HL-60 (cell line): ENCODE measurements at places on chromosomes 6 and 20.

- no peak for DNase-seq
Observed at GRCh38 chr6:11413728-11414127, 123.8 kb upstream of the TMEM170B start.

- DNase-seq: no peak
Observed at GRCh38 chr20:9215539-9215938, 146.7 kb downstream of the PLCB4 start.

DNA sequence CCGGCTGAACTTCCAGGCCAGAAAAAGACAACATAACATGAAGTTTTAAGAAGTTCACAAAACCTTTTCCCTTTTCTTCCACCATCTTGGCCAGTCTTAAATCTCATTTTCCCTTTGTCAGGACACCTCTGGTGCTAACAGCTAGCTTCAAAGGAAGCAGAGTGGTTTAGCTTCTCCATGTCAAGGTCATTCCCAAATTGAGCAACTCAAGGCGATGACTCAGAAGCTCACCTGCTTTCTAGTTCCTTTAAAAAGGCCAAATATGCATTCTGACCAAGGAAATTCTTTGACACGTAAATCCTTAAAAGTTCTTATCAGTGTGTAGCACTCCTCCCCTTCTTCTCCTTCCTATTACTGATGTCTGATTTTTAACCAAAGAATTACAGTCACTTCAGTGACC is 69.6 kb upstream of the VGLL2 start:
- no peak for DNase-seq

- no peak for DNase-seq
Observed at GRCh38 chr20:50224531-50225255, 34.1 kb downstream of the CEBPB start.

GRCh38 chr6:155313602-155314091 is 637 bp downstream of the TFB1M start:
- DNase-seq: no peak

GRCh38 chr20:47306755-47307370 is 49.6 kb downstream of the ZMYND8 start:
- no peak for DNase-seq

DNA sequence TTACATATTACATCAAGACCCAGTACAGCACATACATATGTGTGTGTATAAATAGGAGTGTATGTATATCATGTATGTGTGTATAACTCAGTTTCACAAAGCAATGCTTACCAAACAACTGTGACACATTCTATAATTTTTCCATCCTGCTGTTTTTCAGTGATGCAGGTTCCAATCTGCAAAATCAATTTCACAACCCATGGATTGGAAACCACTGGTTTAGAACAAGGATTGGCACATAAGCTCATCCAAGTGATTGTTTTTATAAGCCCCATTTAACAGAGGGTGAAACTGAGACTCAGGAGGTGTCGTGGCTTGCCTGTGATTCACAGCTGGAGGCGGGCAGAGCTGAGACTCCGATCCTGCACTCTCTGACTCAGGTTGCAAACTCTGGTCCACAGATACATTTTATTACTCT is 158.2 kb downstream of the ZMYND8 start:
- DNase-seq: no peak

DNA sequence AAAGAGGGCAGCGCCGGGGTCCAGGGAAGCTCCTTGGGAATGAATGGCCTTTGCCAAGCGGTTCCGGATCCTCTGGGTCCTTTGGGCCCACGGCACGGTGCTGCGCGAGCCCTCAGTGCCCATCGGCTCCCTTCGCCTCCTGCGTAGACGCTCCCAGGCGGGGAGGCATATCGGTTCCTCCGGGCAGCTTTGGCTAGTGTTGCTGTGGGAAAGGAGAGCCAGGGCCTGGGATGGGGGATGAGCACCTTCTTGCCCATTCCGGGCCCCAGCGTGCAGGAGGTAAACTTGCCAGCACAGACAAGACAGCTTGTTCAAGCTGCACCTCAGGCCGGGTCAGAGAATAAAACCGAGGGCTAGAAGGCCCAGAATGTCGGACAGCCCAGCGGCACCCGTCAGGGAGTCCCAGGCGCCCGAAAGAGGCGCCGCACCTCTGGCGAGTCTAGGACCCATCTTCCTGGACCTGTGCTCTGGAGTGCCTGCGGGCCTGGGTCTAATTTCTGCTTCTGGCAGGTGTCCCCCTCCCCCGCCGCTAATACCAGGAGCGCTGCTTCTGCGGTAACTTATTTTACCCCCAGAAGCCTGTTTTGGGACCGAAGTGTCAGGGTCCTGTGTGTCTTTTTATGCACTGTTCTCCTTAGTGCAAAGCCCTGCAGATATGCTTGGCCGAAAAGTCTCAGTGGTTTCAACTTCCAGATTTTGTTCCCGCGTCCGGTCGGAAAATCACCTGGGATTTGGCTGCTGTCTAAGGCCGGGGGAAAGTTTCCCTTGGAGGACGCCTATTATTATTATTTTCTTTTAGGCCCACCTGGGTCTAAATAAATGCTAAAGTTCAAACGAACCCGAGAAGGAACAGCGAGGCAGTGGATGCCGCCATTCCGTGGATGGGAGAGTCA is 1.7 kb upstream of the TFAP2C start:
- no peak for DNase-seq

DNA sequence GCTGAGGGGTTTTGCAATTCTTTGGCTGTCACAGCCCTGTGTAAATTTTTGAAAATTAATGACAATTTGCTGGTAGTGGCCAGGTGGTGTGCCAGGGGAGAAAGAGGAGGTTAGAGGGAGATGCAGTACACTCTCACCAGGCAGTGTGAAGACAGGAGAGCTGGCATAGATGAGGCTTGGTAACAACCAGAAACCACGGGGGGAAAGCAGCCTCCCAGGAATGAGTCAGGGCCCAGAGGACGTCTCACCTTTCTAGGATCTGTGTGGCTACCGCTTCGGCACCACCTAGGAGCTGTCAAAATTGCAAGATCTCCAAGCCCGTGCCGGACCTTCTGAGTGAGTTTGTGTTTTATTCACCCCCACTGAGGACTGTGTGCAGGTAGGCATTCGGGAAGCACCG is 171.4 kb downstream of the PACRG start:
- no peak for DNase-seq

- no peak for DNase-seq
Observed at GRCh38 chr6:137926207-137926731, 59.2 kb downstream of the TNFAIP3 start.

DNA sequence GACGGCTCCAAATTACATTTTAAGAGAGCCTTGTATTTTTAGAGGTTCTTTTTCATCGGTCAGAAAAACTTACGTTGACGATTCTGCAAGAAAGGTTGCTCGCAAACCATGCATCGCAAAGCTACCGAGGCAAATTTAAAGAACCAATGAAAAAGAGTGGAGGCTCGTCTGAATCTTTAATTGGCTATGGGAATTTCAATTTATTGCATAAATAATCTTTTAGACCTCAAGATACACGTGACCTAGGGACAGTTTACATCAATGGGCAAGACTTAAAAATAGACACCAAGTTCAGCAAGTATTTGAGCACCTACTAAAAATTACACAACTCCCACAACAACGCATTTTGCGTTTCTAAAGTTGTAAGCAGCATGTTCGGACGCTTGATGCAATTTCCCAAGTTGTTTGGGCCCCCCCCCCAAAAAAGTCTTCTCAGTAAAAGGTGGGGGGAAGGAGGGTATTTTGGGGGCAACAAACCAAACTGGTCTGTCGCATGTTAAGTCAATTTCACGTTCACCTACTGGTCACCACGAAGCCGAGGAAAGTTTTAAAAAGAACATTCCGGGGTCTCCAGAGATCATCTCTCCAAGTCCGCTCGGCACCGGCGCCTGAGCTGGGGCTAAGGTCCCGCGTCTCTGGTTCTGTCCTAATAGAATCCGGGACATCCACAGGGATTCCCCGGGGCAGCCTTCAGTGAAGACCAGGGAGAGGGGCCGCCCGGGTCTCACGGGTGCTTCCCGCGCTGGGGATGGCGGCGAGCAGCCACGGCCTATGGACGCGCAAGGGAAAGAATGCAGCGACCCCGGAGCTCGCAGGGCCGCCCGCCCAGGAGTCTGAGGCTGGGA is 851 bp downstream of the SNX5 start:
- DNase-seq: peak; percentile 3
